Cardiac muscle cell (in vitro differentiated cells and primary cell): ENCODE measurements at places on chromosomes 4 and X. TPM values are rescaled to one million over a fixed set of nuclear protein-coding genes. Genes with fewer than 3 reads are reported as not detected.

Gene HTN1
- not detected in 2 replicates for polyA plus RNA-seq

Gene CSAG3
- polyA plus RNA-seq = not detected in 2 replicates

Gene NWD2
- not detected in 2 replicates for polyA plus RNA-seq

- DNase-seq = no peak
These were observed 16.6 kb upstream of the UBE2D3 start for GRCh38 chr4:102843938-102844337.

Gene APBB2
- 4.6 and 9.9 TPM in 2 replicates for polyA plus RNA-seq

GRCh38 chr4:37757121-37757520, 69.4 kb upstream of the PGM2 start:
- no peak for DNase-seq

DNA sequence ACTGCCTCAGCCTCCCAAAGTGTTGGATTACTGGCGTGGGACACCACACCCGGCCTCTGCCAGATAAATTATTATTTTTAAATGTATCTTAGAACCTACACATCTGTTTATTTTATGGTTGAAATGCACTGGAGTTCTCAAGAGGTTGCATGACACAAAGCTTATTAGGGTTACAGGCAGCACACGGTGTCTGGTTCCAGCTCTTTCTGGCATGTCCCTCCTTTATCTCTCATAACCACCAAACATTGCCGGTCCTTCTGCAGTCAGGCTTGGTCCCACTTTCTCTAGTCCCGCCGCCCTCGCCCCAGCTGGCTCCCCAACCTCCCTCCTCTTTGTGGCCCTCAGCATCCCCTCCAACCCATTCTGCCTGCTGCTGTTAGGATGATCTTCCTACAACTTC, 39.7 kb upstream of the SPRY1 start:
- DNase-seq = no peak

DNA sequence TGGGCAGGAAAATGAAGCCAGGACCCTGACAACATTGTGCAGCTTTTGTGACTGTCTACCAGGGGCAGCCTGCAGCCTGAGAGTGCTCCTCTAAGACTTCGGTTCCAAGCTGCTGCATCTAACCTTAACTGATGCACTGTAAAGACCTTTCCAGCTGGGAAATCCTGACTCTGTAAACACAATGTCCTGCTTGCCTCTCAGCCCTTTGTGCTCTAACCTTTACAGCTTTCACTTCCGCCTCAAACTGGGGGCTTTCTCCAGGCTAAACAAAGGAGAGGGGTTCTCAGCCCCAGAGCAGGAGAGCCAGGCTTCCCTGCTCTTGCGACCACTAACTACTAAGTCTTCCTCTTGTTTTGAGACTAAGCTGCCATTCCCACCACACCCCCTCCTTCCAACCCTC, 19.3 kb upstream of the RASL11B start:
- no peak for DNase-seq

Gene SLC9B1
- polyA plus RNA-seq = 1.7 TPM in 1 of 2 replicates, not detected in the other

GRCh38 chr4:168440442-168441264, 39.6 kb downstream of the DDX60L start:
- DNase-seq = no peak

DNA sequence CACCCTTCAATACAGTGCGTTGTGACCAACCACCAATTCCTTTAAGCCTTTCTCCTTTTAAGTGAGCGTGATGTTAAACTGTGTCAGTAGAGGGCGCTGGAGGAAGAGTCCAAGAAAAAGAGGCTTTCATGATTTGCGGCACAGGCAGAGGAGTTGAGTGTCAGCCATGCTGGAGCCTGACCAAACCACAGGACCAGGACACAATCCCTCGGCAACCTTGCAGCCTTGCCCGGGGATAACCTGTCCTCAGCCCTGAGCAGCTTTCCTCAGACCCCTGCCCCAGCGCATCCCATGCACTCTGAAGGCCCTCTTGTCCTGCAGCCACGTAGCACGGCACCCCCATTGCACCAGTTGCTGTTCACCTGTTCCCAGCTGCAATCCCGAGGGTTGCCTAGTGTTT, 53.5 kb upstream of the SMIM31 start:
- no peak for DNase-seq
